CD4-positive, alpha-beta T cell treated with Interleukin-6 at 100 ng/mL for 8 hours (primary cell): ENCODE measurements at places on chromosomes 7 and 10.
A peak's percentile ranks its signal among the peaks of the same experiment; 100 is the strongest.

DNA sequence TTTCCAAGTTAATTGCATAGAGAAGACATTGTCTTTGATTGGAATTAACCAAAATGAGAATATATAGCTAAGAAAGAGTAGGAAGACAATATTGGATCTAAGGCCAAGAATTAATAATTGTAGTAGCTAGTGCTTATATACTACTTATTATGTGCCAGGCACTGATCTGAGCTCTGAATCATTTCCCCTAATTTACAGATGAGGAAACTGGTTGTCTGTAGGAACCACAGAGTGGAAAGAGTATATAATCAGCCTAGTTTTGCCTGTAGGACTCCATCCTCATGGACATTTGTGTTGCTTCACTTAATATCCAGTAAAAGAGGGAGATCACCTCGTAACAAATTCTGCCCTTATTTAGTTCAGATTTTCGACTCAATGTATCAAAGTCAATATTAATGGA is 127.9 kb downstream of the ARID5B start:
- DNase-seq, result no peak

- DNase-seq, result no peak
Observed at GRCh38 chr10:23988006-23988405, 220.9 kb upstream of the KIAA1217 start.

GRCh38 chr10:73623056-73623455 is 18.2 kb downstream of the MYOZ1 start:
- DNase-seq, result no peak

- DNase-seq, result no peak
Observed at GRCh38 chr7:118029826-118030422, 154.0 kb upstream of the LSM8 start.

DNA sequence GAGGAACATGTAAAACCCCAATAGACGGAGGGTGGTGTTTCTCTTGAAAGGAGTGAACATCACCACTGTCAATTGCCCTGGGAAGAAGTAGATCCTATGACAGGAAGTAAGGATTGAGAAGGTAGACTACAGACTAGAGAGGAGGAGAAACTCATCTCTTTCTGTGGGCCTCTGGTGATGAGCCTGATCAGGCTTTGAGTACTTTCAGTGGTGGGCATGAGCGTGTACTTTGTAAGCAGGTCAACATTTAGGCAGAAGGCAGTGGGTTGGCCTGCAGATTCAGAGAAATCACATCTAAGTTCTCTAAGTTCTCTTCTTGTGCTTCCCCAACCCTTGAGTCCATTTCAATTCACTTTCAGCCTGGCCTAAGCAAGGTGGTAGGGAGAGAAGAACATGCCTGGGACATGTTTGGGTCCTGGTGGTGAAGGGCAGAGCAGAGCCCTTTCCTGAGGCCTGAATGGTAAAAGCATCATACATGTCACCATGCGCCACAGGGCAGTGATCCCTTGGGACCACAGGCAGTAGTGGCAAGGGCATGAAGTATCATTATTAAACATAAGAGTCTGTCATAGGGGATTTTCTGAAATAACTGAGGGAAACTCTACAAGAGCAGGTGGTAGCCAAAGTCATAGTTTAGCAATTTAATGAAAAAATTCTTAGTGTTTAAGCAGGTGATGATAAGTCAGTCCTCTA is 56.4 kb upstream of the ANKRD1 start:
- DNase-seq, result no peak

DNA sequence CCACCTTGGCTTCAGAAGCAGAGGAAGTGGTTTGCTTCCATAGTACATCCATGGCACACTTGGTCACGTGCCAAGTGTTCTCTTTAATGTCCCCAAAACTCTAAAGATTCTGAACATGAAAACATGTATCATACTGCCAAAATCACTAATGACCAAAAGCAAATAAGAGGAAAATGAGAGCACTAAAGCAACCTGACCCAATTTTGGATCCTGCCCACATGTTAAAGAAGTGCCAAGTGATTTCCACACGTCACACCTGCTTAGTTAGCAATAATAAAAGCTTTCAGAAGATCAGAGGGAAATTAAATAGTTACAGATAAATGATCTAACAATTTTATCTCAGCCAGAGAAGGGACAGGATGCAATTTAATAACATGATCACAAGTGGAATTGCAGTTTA is 1170.0 kb downstream of the XPNPEP1 start:
- no peak for DNase-seq

DNA sequence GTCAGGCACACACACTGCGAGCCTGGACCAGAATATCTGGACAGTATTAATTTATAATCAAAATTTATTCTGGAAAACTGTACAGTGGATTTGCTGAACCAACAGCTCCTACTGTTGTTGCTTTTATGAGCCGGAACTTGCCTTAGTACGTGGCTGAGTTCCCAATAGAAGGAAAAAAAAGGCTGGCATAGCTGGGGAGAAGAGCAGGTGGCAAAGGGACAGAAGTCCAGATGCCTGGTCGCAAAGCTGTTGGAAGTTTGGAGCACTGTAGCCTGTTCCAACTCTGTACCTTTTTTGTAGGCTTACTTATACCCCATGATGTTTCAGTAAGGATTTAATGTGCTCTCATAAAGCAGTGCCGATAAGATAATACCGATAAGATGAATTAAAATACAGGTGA is 333.8 kb downstream of the ABCA13 start:
- DNase-seq, result no peak

- peak; percentile 62 for DNase-seq
Observed at GRCh38 chr7:117119192-117119924, 166.1 kb downstream of the ST7 start.

DNA sequence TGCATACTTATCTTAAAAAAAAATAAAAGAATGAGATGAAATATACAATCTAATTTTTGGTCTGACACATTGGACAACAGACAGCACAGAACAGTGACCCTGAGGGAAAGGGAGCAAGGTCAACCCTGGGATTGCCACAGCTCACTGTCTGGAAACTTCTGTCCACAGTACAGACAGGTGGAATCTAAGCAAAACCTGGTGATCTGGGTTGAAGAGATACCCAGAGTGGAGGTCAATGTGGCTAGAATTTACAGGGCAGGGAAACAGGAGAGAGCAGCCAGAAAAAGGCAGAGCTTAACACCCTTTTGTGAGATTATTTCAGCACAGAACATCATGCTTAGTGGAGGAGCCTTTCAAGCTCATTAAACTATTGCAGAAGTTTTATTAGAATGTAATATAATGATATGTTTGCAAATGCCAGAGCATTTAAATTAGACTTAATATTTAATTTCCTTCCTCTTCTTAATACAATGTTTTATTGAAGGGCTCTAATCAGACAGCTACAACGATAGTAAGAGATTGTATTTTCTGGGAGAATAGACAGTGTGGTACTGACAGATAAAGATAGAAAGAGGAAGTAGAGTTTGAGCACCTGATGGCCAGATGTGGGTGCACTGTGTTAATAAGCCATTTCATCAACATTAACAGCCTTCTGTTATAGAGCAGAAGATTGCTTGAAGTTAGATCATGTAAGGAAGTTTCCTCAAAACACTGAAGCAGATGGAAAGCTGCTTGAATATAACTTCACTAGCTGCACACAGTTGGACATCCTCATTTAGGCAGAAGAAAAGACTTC is 309.4 kb downstream of the HGF start:
- no peak for DNase-seq

- no peak for DNase-seq
Observed at GRCh38 chr7:29289156-29290021, 94.8 kb downstream of the CHN2 start.

- DNase-seq, result no peak
Observed at GRCh38 chr7:2645274-2645868, 13.6 kb downstream of the TTYH3 start.

- DNase-seq, result no peak
Observed at GRCh38 chr10:52447931-52448353, 133.9 kb downstream of the DKK1 start.

GRCh38 chr10:51083356-51083853 is 9.1 kb downstream of the PRKG1 start:
- no peak for DNase-seq

GRCh38 chr7:142796501-142797390 is 26.0 kb downstream of the PRSS2 start:
- peak; percentile 41 for DNase-seq

DNA sequence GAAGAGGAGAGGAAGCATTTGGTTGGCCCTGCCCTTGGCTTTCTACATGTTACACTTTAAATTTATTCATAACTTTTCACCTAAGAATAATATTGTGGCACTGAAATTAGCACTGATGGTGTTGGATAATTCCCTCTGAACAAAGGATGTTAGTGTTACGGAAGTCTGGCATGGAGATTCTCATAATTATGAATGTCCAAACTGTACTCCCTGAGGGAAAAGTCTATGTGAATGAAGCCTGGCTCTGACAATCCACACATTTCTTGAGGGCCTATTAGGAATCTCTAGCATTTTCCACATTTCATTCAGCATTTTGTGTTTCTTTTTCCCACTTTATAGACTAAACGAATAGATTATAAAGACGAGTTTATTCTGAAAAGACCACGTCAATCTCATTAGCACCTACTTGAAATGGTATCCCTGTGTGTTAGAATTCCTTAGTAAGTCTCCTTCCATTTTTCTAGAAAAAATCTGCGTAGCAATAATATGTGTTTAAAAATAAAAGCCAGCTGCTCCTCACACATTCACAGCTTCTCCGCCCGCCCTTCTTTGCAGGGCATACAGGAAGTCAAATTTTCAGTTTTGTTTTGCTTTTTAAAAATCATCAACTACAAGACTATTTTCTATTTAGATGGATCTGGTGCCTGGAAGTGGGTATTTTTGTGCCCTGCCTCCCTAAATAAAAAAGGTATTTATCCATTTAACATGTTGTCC is 131.8 kb upstream of the PALS2 start:
- DNase-seq, result no peak

DNA sequence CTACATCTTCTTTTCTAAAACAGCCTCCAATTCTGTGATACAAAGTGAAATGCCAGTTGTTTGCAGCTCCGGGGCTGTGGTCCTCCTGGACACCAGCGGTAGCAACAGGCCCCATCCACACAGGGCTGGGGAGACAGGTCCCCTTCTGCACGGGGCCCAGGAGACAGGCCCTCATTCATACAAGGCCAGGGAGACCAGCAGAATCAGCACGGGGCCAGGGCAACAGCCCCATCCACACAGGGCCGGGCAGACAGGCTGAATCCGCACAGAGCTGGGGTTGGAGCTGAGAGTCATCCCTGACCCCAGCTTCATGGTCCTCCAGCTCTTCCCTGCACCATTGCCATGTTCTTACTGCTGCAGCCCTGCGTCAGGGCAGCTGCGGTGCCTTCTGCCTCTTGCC is 238.6 kb downstream of the MGMT start:
- DNase-seq, result no peak

GRCh38 chr7:55484834-55485233 is 87.5 kb downstream of the VOPP1 start:
- no peak for DNase-seq

GRCh38 chr10:22505911-22506685 is 160.8 kb downstream of the SPAG6 start:
- DNase-seq, result peak; percentile 22

- DNase-seq, result no peak
Observed at GRCh38 chr7:36037121-36037662, 115.9 kb upstream of the EEPD1 start.

- no peak for DNase-seq
Observed at GRCh38 chr7:29038463-29038862, 80.3 kb upstream of the TRIL start.

- DNase-seq, result peak; percentile 22
Observed at GRCh38 chr10:484441-484924, 205.0 kb downstream of the DIP2C start.

- no peak for DNase-seq
Observed at GRCh38 chr10:118042827-118043242, 3.9 kb downstream of the RAB11FIP2 start.

DNA sequence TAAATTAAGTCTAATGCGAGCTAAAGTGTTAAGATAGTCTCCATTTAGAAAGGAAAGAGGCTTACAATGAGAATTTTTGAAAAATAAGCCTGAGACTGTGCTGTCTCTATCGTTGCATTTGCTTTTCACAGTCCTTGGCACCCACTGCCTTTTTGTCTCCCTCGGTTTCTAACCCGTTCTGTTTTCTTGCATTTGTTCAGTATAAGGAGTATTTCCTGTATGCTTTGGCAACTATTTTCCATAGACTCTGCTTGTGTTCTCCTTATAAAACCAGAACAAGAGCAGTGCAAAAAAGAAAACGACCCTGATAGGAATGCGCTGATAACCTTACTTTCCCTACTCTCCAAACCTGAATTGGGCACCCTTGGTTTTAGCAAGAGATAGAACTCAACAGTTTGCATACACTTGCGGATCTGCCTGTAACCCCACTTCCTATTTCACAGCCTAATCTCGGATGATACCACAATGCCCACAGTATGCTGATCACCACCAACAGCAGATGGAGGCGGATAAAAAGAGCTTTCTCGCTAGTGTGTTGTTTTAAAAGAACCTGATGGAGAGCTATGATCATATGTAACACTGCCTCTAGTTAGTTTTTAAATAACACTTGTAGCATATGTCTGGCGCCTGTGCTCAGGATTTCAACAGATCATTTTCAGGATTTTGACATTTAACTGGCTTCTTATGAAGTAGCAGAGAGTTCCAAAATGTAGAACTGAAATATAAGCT is 1.6 kb upstream of the ARHGAP12 start:
- DNase-seq, result peak; percentile 45

- no peak for DNase-seq
Observed at GRCh38 chr10:33777223-33777622, 442.8 kb upstream of the NRP1 start.

- peak; percentile 65 for DNase-seq
Observed at GRCh38 chr7:37198906-37199485, 249.7 kb downstream of the ELMO1 start.

- no peak for DNase-seq
Observed at GRCh38 chr10:22849077-22849805, 78.6 kb upstream of the ARMC3 start.

DNA sequence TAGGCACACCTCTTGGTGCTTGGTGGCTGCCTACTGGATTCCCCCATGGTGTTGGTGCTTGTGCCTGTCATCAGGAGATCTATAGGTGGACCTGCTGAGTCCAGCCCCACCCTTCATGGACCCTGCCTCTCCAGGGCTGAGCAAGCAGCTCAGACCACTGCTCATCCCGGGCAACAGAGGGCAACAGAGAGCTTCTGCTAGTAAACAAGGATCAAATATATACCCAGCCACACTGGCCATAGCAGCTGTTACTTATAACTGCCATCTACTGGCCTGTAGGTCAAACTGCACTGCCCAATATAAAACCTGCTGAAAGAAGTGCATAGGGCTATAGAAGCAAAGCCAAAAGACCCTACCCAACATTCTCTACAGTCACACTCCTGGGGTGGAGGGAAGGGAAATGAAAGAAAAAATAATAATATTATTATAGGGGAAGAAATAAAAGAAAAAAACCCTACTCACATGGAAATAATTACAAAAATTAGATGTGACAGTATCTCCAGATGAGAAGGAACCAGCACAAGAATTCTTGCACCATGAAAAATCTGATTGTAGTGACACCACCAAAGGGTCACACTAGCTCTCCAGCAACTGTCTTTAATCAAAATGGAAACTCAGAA is 54.9 kb upstream of the ZNF800 start:
- peak; percentile 66 for DNase-seq
